ENCODE measurements at places on chromosomes 7 and 10.
A peak's percentile ranks its signal among the peaks of the same experiment; 100 is the strongest.

DNA sequence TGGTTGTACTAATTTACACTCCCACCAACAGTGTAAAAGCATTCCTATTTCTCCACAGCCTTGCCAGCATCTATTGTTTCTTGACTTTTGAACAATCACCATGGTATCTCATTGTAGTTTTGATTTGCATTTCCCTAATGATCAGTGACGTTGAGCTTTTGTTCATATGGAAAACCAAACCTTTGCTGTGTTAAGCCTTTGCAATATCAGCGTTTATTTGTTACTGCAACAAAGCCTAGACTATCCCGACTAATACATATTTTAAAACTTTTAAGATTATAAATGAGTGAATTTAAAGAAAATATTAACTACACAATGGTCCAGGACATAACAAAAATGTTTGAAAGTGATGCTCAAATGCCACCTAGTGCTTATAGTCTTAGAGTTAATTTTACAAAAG, 26.6 kb downstream of the TRIL start:
- no peak for DNase-seq

GRCh38 chr7:86295526-86295925, 348.2 kb upstream of the GRM3 start:
- DNase-seq: no peak

DNA sequence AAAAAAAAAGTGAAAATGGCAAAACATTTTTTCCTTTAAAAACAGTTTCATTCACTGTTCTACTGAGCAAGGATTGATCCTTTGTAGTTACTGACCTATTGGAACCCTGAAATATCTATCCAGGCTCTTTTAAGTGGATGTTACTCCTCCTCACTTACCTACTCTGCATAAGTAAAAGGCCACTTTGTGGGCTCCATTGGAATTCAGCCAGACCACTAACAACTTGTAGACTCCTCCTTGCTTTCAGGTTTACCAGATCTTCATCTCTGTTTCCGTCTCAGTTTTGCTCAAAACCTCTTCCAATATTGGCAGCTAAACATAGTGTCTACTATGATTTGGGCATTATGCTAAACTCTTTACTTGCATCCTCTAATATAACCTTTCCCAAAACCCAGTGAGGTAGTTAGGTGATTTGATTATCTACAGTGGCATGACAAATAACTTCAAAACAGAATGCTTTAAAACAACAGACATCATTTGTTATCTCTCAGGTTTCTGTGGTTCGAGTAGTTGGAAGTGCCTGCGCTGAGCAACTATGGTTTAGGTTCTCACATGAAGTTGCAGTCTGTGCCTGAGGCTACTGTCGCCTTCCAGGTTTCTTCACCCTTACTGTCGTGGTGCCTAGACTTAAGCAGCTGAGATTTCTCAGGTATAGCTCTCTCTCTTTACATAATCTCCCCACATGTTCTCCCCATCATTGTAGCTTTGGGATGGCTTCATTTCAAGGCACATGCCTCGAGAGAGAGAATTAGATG, 698.2 kb downstream of the REEP3 start:
- DNase-seq: no peak

DNA sequence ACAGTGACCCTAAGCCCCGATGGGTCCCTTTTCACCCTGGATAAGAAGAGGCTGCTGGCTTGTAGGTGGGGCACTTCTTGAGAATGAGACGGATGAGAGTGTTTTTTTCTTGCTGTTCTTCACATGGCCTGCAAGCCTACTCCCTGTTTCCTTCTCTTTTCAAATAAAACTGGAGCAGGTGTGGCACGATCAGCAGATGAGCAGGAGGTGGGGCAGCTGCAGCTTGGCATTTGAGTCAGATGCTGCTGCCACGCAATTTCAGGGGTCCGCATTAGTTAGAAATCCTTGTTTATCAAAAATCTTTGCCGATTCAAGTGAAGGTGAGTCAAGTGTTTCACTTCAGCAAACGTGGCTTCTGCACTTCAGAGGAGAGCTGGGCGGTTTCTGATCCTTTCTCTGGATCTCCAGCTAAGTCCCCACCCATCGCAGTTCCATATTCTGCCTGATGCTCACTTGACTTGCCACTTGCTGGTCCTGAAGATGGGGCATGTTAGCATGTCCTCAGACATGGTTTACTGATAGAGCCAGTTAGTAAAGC, 20.8 kb downstream of the WDFY4 start:
- DNase-seq: no peak

DNA sequence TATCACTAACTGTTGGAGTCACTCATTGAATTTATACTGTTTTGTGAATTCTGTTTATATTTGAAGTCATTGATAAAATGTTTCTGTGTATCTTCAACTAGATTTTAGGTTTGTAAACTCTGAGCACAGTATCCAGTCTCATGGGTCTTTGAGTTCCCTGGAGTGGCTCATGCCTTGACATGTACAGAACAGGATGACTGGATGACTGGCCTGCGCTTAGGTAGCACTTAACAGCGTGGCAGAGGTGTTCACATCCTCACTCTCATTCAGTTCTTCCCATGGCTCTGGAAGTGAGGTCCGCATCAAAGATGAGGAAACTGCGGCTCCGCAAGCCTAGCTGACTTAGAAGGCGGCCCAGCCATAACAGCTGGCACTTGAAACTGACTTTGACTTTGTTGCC, 576.9 kb downstream of the SUGCT start:
- DNase-seq: no peak

DNA sequence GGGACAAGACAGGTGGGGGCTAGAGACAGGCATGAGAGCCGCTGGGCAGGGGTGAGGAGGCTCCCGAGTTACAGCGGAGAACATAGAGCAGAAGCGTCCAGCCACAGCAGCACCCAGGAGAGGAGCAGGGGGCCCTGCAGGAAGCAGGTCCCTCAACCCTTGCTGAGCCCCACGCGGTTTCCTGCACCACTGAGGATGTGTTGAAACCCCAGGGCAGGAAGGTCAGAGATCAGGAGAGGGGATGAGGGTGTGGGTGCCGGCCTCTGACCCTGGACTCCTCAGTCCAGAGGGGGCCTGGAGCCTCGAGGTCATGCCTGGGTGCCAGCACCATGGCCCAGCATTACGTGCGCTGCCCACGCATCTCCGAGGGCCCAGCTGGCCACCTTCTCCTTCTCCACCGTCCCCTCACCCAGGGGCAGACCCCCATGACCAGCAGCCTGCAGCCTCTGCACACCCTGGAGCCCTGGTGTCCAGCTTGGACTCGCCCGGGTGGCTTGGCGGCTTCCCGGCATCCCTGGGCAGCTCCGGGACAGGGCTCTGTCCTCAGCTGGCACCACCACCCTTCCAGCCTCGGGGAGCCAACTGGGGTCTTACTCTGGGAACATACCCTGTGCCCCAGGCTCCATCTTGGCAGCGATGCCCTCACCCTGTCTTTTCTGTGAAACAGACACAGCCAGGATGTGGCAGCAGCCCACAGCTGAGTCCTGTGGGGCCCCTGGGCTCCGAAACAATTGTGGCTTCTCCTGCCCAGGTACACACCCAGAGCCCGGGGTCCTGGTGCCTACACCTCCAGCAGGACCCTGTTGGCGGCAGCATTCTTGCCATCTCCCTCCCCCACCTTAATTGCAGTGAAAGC, 52.0 kb downstream of the STK32C start:
- DNase-seq: no peak

- no peak for DNase-seq
Observed at GRCh38 chr10:95539560-95540284, 21.4 kb downstream of the SORBS1 start.

DNA sequence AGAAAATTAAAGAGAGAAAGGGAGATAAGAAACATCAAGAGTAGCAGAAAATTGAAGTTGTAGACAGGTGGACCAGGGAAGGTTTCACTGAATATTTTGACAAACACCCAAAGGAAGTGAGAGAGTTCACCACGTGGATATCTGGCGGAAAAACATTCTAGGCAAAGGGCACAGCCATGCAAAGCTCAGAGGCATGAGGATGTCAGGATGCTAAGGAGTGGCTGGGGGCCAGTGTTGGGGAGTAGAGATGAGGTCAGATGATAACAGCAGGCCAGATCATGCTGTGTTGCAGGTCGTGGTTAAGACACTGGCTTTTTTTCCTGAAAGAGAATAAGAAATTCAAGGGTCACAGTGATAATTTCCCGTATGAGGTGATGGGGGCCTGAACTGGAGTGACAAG, 181.9 kb downstream of the DGKI start:
- no peak for DNase-seq

GRCh38 chr7:91494450-91494849, 230.2 kb downstream of the FZD1 start:
- no peak for DNase-seq

GRCh38 chr7:156747718-156748117, 107.1 kb downstream of the RNF32 start:
- peak; percentile 14 for DNase-seq
